ENCODE measurements at places on chromosomes 5 and 9. TPM values are rescaled to one million over a fixed set of nuclear protein-coding genes. Genes with fewer than 3 reads are reported as not detected.

CDC14B gene
- total RNA-seq: 14.2 TPM

STK32A gene
- total RNA-seq: 2.9 TPM

SLC34A3 gene
- total RNA-seq: not detected

SNCB gene
- not detected for total RNA-seq
